ENCODE measurements at places on chromosomes 12 and 14.

DNA sequence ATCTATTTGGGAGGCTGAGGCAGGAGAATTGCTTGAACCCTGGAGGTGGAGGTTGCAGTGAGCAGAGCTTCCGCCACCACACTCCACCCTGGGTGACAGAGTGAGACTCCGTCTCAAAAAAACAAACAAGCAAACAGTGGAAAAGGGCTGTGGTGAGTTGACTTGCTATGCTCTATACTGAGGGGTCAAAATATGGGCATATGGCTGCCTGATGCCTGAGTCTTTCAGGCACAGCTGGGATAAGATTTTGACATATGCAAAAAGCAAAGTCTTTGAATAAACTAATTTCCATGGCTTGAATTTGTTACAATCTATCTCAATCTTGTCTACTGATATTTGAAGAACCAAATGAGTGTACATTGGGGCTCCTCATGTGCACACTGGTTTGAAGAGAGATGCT is 40.4 kb upstream of the BICD1 start:
- DNase-seq: no peak

GRCh38 chr12:67798768-67799167 is 150.2 kb downstream of the DYRK2 start:
- no peak for DNase-seq

GRCh38 chr12:76041406-76041805 is 9.8 kb upstream of the PHLDA1 start:
- no peak for DNase-seq

- DNase-seq: no peak
Observed at GRCh38 chr12:57005980-57006808, at the start of gene ZBTB39. TSS of gene ZBTB39 (minus strand) at chr12:57006546. CDS start at chr12:57004917, 1,629 bp downstream.

DNA sequence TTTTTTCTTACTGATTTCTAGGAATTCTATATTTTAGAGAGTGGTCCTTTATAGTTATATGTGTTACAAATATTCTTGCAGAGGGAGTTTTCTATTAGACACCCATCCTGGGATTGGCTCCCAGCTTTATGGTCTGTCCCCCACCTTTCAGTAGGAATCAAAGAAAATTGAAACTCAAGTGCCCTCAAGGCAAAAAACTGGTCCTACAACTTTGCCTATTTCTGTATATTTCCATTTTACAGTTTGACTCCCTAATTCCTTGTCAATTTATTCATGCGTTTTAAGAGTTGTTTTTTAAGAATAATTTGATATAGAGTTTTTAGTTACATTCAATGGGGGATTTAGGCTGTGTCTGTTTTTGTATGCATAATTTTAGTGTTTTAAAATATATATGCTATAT is 208.9 kb downstream of the SYNE2 start:
- no peak for DNase-seq

DNA sequence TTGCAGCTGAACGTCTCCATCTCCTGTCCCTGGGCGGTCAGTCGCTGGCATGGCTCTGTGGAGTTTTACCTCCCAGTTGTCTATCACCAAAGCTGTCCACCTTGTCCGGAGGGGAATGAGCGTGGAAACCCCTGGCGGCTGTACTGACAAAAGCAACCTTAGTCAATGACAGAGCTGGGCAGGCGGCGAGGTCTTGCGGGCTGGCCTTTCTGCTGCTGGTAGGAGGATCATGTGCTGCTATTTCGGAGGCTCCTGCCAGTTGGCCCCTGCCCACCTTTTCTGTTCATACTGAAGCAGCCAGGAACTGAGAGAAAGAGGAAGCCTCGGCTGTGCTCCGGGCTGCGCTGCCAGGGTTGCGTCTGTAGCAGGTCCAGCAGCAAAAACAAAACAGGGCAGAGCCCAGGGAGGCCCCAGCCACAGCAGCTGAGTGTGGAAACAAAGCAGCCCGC is 57.7 kb downstream of the HMGA2 start:
- DNase-seq: no peak

DNA sequence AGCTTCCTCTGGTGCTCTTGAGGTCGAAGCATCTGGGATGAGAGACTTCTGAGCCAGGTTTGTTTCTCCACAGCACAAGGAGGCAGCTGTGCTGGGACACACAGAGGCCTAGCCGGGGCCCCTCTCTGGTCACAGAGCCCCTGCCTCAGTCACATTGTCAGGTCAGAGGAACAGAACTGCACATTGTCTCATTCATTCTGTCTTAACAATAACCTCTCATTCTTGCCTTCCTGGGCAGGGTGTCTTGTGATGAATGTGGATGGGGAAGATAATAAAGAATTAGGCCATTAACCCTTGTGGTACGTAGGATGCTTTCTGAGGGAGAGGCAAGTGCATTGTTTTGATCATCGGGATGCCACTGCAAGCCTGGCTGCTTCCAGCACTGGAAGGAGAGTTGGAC is 29.8 kb downstream of the FNTB start:
- no peak for DNase-seq

DNA sequence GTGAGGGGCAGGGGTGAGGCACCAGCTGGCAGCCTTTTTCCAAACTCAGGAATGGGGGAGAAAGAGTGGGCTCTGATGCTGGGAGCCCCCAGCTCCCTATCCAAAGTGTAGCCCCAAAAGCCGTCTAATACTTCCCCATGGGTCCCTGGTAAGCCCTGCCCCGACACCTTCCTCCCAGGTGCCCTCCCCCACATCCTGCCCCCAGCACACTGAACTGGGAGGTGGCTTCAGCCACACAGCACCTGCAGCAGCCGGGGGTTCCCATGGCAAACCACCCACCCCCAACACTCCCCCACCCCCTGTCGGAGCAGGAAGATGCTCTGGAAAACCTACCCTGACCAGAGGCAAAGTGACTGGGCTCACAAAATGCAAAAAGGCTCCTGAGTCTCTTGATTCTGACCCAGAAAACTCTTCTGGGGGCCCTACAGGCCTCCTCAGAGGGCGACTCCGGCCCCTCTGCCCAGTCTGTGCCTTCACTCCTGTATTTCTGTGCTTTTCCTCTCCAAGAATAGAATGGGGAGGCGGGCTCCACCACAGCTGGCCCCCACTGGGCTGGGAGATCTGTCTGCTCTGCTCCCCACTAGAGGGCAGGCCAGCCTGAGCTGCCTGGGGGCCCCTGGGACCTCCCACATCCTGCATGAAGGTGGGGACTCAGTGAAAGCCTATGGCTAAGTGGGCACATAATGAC is 81.6 kb downstream of the ITPK1 start:
- DNase-seq: no peak

GRCh38 chr14:51228391-51228790 is 11.7 kb upstream of the TMX1 start:
- DNase-seq: no peak

DNA sequence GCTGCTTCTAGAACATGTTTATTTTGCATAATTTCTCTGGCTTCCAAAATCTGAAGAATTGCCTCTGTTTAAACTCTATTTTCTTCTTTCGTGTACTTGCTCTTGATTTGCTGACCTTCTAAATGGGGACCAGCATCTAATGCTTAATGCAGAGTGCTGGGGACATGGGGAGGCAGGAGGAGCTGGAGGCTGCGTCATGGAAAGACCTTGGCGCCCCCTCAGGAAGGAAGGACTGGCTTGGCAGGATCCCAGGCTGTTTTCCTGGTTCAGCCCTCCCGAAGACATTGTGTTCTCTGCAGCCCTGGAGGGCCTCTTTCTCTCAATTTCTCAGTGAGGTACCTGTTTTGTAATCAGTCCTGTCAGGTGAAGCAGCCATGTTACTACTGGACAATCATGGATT is 5.5 kb downstream of the PRKCH start:
- DNase-seq: no peak

- no peak for DNase-seq
Observed at GRCh38 chr12:110316861-110317260, 35.8 kb downstream of the ATP2A2 start.

DNA sequence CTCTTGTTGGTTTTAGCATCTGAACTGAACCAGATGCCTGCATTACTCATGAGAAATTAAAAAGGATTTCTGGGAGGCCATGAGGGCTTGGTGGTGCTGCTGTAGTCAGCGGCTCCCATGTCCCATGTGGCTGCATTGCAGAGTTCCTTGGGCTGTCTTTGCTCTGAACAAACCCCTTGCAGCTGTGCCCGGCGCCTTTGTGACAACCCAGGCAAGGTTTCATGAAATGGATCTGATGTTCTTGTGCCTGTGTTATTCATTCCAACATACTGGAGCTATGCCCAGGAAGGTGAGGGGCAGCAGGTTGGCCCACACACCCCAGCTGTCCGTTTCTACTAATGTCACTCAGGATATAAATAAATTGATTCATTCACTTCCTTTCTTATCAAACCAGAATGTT is 40.8 kb downstream of the TGFB3 start:
- DNase-seq: peak; percentile 75

GRCh38 chr12:26229910-26230309 is 34.5 kb downstream of the SSPN start:
- DNase-seq: no peak

GRCh38 chr14:99812096-99812750 is 19.0 kb downstream of the EML1 start:
- no peak for DNase-seq

- no peak for DNase-seq
Observed at GRCh38 chr12:30361145-30361544, 334.5 kb downstream of the IPO8 start.

DNA sequence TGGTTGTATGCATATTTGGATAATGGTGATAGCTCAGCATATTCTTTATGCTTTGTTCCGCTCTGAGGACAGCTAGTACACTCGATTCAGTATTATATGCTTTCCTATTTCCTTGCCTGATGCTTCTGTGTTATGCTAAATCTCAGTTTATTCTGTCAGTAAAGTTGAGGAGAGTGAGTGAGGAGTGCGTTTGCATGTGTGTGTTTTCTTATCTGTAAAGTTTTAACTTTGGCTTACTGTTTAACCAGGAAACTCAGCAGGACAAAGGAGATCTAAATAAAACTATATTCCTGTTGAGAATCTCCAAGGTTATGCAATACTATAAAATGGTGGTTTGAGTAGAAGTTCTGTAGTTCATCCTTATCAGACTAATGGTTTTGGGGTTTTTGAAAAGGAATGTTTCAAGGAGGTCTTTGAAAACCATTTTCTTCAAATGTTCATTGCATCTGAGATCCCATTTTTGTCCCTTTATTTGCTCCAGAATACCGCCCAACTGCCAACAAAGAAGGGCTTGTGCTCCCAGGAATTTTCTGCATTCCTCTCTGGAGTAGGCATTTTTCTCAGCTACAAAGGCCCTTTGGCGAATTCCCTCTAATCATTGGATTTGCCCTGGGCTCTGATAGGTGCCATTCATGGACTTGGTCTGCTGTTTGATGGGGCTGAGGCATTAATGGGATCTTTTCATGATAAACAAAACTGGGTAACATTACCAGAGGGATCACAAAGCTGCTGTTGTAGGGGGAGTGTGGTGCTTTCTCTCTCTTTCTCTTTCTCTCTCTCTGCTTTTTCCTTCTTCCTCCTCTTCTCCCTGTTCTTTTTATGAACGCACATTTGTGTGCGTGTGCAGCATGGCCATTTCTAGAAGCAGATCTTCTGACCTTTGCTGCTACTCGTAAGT is 71.7 kb downstream of the HMGA2 start:
- DNase-seq: no peak

DNA sequence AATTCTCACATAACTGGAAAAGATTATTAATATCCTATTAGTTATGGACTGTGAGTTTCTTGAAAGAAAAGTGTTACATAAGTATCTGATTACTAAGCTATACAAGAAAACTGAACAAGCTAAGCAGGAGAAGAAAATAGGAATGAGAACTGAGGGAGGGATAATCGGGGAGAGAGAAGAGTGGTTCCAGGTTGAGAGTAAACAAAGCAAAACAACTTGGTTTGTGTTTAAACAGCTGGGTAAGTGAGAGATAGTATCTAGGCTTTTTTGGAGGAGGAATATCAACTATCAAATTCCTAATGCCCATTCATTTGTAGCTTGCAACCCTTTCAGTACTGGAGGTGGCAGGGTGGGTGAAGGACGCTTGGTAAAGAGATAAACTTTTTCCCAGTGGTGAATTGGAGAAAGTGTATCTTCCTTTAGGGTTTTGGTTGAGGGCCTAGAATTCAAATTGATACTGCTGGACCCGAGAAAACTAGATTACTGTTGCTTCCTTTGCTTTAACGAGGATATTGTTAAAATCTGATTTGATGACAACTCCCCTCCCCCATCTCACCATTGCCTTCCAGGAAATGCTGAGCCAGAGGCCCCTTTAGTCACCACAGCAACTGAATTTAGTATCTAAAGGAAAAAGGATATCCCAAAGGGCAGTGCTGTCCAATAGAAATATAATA is 2.0 kb upstream of the SLC2A3 start:
- DNase-seq: peak; percentile 4

DNA sequence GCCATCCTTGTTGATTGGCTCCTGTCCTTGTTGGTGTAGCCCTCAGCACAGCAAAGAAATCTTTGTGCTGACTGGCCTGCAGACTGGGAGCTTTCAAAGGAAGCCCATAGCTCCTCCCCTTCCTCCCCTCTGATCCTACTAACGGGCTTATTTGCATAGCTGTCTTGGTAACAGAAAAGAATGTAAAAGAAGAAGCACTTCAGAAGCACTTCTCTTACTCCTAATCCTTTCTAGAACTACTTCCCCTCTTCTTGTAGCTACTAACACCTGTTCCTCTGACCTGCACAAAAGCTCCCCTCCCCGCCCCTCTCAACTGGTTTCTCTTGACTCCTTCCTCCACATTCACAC is 14.3 kb upstream of the RIC8B start:
- DNase-seq: no peak

DNA sequence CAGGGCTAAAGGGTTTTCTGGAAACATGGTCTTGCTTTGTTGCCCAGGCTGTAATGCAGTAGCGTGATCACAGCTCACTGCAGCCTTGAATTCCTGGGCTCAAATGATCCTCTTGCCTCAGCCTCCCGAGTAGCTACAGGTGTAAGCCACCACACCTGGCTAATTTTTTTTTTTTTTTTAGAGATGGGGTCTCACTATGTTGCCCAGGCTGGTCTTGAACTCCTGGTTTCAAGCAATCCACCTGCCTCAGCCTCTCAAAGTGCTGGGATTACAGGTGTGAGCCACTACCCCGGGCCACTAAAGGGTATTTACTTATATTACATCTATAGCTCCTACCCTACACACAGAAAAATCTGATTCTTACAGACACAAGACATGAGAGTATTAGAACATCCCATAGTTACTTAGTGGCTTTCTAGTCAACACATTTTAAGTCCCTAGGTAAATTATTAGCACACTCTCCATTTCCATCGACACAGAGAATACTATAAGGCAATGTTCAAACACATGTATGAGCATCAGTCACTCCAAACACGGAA is 6.2 kb upstream of the DCAF11 start:
- no peak for DNase-seq

DNA sequence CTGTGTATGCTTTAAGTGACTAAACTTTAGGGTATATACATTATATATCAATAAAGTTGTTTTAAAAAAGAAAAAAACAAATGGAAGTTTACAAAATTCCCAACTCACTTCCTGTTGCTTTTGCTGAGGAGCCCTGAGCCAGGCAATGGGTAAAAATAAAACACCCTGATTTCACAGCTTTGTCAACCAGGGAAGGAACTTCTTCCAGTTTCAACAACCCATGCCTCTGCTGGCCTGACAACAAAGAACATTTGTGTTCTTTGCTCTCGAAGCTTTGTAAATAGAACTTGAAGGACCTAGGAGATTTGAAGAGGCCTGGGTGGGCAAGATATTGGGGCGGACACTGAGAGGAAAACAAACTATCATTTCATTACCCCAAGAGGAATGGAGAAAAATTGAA is 141.2 kb upstream of the NOS1 start:
- DNase-seq: no peak
